Glutamatergic neuron (in vitro differentiated cells): ENCODE measurements at places on chromosomes 6 and 20. TPM values are rescaled to one million over a fixed set of nuclear protein-coding genes. Genes with fewer than 3 reads are reported as not detected.

Gene GJE1
- not detected for total RNA-seq

Gene GLP1R
- total RNA-seq = not detected

Gene CLPSL2
- not detected for total RNA-seq

Gene RIN2
- total RNA-seq = 108 TPM

Gene PTCRA
- not detected for total RNA-seq

Gene PAK5
- total RNA-seq = 6.8 TPM

Gene FABP7
- 3.3 TPM for total RNA-seq

Gene SIRPD
- not detected for total RNA-seq

Gene SAMD5
- 1.6 TPM for total RNA-seq

Gene SDHAF4
- 9.0 TPM for total RNA-seq

Gene TMEM217
- not detected for total RNA-seq

Gene PEDS1
- total RNA-seq = 29.3 TPM

Gene PRRT1
- total RNA-seq = 5.1 TPM

Gene COL9A1
- 1.8 TPM for total RNA-seq

Gene C20orf204
- 3.9 TPM for total RNA-seq

Gene MAFB
- 4.6 TPM for total RNA-seq

Gene RSPO3
- total RNA-seq = not detected

Gene MICA
- total RNA-seq = 0.42 TPM

Gene PNLDC1
- not detected for total RNA-seq

Gene CLPSL1
- total RNA-seq = not detected

Gene TP53TG5
- not detected for total RNA-seq

Gene NUDT3
- 76.1 TPM for total RNA-seq

Gene SSTR4
- total RNA-seq = not detected

Gene DCDC2
- not detected for total RNA-seq

Gene MMP24
- 19.0 TPM for total RNA-seq

Gene SLC17A1
- total RNA-seq = not detected

Gene RNF217
- total RNA-seq = 5.9 TPM

Gene MAN1A1
- 10.5 TPM for total RNA-seq

Gene EIF6
- 85.2 TPM for total RNA-seq

Gene ETV7
- total RNA-seq = not detected

Gene SLC18B1
- 5.8 TPM for total RNA-seq

Gene SLC35D3
- not detected for total RNA-seq

Gene HEY2
- 2.1 TPM for total RNA-seq

Gene C6orf89
- total RNA-seq = 57.0 TPM

Gene MPIG6B
- not detected for total RNA-seq
